ENCODE measurements at places on chromosomes 1 and 21.

GRCh38 chr1:18041102-18041501, 66.5 kb upstream of the IGSF21 start:
- no peak for DNase-seq

DNA sequence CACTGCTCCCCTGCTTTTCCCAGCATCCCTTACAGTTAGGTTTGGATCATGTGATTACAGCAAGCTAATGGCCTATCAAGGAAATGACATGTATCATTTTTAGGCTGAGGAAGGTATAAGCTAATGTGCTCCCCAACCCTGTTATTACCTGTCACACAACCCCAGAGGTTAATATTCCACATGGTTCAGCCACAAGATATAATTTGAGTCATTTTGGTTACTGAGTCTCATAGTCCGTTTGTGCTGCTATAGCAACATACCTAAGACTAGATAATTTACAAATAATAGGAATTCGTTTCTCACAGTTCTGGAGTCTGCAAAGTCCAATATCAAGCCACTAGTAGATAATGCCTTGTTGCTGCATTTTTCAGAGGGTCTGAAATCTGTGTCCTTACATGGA, 29.1 kb upstream of the SLC16A1 start:
- no peak for DNase-seq

DNA sequence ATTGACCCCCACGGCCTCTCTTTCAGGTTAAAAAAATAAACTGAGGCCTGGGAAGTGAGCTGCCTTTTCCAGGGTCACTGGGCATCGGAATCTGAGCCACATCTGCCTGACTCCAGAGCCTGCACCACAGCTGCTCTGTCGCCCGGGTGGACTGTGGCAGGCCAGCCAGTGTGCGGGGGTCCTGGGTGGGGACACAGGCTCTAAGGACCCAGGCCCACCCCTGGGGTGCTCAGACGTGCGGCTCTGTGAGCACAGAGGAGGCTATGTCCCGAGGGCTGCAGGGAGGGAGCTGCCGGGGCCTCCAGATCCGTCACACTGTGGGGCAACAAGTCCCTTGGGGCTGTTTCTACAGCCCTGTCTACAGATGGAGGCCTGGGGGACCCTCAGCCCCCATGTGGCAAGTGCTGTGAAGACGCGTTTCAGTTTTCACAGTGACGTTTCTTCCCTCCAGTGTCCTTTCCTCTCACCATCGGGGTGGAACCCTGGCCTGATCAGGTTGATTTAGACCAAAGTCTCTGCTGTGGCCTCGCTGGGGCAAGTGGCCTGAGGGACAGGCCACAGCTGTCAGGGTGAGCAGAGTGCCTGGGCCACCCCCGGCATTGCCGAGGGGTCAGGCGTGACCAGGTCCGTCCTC, 39.2 kb upstream of the ACTRT2 start:
- DNase-seq = no peak

DNA sequence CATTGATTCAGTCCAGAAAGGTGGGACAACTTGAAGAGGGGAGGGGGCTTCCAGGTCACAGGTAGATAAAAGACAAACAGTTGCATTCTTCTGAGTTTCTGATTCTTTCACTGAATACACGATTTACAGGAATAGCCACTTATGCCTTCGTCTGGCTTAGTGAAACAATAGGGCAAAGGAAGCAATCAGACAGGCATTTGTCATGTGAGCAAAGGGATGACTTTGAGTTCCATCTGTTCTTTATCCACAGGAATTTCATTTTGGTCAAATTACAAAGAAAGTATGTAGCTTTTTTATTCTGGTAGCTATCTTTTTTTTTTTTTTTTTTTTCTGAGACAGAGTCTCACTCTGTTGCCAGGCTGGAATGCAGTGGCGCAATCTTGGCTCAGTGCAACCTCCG, 202.5 kb downstream of the TTLL7 start:
- DNase-seq = no peak

GRCh38 chr1:29983321-29983720, 740.1 kb downstream of the MATN1 start:
- DNase-seq = no peak

DNA sequence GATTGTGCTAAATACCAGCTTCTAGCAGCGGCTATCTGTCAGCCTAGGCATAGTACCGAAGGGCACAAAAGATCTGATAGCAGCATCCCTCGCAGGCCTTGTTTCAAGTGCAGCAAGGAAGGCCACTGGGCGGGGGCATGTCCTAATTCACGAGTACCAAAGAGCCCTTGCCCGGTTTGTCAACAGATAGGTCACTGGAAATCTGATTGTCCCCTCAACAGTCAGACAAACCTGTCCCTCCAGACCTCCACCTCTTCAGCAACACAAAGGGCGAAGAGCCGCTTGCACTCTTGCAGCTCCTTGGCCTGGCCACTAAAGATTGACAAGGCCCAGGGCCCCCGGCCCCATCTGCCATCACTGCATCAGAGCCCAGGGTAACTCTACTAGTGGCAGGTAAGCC, 22.7 kb upstream of the CA6 start:
- DNase-seq = no peak

All from activated CD4-positive, alpha-beta T cell treated with anti-CD3 and anti-CD28 coated beads, Interleukin-2, amount 50 U/mL, for 24 hours (primary cell).